CD4-positive, alpha-beta T cell treated with Interleukin-1 beta for 1 hour (primary cell): ENCODE measurements at places on chromosomes 5 and 9.

DNA sequence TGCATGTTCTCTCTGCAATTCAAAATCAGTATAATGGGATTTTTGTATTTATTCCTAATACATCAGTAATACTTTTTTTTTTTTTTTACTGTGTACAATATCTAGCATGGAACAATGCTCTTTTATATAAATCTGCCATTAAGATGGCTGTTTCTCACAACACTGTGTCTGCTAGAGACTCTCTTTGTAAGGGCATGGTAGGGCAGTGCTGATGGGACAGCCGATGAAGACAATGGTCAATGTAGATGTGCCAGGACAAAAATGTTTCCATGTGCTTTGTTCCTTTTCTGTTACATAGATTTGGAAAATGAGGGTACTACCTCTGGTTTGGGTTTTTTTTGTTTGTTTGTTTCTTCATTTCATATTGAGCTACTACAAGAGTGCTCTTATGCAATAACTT, 95.3 kb upstream of the ITGA2 start:
- DNase-seq = no peak

DNA sequence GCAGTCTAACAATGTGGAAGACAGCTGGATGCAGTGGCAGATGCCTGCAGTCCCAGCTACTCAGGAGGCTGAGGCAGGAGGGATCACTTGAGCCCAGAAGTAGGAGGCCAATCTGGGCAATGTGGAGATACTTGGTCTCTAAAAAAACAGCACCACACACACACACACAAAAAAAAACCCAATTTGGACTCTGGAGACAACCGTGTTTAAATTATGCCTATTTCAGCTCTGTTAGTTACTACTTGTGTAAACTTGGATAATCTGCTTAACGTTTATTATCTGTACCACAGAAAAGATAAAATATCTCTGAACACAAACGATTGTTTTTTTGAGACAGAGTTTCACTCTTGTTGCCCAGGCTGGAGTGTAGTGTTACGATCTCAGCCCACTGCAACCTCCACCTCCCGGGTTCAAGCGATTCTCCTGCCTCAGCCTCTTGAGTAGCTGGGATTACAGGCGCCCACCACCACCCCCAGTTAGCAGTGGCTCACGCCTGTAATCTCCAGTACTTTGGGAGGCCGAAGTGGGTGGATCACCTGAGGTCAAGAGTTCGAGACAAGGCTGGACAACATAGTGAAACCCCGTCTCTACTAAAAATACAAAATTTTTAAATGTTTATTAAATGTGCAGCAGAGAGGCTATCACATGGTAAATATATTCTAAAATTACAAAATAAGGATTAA, 17.7 kb downstream of the RAPGEF6 start:
- DNase-seq = no peak

DNA sequence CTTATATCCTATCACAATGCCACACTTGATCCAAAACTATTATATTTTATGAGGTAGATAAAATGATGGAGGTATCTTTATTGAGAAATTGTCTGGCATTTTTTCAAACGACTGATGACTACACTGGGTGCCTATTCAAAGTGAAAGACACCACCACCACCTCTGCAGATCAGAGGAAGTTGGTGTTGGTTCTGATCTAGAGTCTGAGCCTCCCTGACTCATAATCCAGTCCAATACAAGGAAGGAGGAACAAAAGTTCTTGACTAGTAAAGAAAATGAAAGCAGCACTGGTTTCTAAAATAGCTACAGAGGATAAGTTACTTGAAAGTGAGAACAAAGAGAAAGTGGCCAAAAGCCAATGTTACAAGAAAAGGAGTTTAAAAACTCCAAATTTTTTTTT, 139.9 kb downstream of the RFX3 start:
- no peak for DNase-seq

DNA sequence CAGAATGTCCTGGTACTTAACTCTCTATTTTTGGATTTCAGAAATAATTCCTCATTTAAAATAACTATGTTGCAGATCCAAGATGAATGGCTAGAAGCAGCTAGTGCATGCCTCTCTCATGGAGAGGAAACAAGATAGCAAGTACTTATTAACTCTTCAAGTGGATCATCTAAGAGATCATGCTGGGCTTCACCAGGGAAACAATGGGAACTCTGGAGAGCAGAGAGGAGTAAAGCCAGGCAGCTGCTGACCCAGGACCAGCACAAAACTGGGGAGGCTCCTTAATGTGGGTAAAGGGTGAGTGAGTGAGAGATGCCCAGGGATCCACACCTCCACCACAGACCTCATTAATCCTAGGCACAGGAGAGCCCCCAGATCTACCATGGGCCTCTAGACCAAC, 897.8 kb upstream of the ACO1 start:
- DNase-seq = no peak

DNA sequence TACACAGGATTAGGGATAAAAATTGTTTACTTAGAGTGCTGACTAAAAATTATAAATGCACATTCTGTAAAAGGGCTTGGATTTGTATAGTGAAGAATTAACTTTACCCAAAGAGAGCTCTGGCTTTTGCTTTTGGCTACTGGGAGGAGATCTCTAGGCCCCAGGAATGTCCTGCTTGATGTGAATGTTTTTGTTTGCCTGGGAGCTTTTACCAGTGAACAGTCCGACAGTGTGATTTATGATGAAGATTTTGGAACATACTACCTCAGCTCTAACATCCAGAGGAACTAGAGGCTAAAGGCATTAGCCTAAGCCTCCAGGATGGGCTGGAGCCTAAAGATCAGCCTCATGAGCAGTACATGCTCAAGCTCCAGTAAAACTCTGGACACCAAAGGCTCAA, 103.7 kb upstream of the RFX3 start:
- DNase-seq = no peak

- DNase-seq = no peak
Measured at GRCh38 chr5:122756264-122756911, 18.5 kb upstream of the SNX2 start.

DNA sequence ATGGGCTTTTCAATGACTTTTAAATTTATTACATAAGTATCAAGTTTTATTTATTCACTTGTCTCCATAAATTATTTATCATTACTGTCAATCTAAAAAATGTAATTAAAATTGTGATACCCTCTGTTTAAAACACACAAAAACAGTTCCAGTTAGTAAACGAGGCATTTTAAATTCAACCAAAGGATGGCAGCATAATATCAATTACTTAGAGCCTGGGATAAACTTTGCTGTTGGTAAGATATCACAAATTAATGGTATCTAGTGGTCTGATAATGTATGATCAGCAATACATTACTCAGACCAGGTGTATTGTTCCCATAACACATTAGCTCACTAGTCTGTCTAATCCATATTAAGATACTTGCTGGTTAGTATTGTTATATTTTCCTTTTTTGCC, 9.6 kb upstream of the IFNE start:
- no peak for DNase-seq

- DNase-seq = no peak
Measured at GRCh38 chr5:633501-633955, 21.4 kb downstream of the CEP72 start.

DNA sequence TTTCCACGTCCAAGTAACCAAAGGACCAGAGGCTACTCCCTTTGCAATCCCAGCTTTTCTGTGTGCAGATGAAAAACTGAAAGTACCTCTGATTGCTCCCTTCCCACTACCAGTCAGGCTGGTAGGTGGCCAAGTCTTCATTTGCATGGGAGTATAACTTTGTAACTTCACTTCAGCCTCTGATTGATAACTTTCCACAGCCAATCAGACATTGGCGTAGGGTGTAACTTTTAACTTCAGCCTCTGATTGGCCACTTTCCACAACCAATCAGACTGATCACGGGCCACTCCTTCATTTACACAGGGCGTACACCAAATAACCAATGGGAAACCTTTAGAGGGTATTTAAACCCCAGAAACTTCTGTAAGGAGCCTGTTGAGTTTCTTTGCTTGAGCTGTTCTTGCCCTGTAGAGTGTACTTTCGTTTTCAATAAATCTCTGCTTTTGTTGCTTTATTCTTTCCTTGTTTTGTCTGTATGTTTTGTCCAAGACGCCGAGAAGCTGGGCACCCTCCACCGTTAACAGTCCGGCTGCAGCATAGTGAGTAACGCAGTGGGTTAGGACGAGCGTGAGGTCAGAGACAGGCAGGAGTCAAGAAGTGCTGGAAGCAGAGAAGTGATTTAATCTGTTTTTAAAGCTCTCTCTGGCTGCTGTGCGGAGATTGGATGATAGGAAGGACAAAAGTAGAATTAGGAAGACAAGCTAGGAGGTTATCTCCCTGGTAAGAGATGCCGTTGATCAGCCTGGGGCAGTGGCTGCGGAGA, 3.5 kb upstream of the EXOSC2 start:
- no peak for DNase-seq

DNA sequence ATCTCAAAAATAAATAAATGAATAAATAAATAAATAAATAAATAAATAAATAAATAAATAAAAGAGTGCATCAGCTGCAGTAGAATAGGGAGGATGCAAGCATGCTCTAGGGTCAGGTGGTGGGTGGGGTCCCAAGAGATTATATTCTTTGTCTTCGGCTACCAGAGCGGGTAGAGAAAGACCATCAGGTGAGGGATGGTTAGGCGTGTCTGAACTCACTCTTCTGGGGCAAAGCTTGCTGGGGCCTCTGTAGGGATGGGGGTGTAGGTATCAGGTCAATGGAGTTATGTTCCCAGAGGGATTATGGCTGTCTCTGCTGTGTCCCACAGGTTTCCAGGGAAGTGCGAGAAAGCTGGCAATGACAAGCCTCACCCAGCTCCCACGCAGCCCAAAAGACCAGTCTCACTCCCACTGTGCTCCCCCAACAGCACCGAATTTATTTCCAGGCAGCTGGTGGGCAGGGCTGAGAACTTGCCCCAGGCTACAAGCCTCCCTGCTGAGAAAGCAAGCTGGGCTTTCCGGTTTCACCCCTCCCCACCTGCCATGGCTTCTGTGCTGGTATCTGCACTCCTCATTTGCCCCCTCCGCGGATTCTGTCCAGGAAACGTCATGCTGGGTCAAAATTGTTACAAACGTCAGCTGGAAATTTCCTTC, 180.8 kb downstream of the LURAP1L start:
- no peak for DNase-seq

- DNase-seq = peak; percentile 21
Measured at GRCh38 chr5:123371575-123372179, 51.5 kb downstream of the CEP120 start.

GRCh38 chr5:59360130-59360555, 533.4 kb downstream of the PDE4D start:
- DNase-seq = no peak

DNA sequence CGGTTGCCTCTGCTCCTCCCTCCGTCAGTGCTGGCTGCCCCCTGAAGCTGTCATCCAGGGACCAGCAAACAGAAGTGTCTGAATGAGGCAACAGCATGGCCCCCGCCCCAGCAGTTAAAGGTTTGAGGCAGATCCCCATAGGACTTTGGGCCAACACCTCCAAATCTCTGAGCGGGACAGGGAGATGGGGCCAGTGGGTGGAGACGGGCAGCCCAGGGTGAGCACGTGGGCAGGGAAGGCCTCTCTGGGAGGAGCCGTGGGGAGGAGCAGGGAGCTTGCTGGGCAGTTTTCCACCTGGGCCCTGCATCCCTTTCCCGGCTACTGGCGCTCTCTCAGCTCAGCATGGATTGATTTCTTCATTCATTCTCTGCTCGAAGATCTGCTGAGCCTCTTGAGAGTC, 39.1 kb upstream of the NOTCH1 start:
- no peak for DNase-seq

GRCh38 chr9:131578731-131579504, 33.6 kb downstream of the PRRT1B start:
- peak; percentile 51 for DNase-seq

DNA sequence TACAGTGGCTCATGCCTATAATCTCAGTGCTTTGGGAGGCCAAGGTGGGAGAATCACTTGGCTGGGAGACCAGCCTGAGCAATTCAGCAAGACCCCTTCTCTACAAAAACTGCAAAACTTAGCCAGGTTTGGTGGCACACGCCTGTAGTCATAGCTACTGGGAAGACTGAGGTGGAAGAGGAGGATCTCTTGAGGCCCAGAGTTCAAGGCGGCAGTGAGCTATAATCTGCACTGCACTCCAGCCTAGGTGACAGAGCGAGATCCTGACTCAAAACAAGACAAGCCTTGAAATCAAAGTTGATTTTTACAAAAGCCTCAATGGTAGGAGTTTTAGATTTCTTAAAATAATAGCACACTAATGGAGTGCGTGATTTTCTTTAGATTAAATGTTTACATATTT, 14.6 kb downstream of the UBE2D2 start:
- no peak for DNase-seq

- no peak for DNase-seq
Measured at GRCh38 chr9:19631181-19631580, 157.7 kb downstream of the SLC24A2 start.

DNA sequence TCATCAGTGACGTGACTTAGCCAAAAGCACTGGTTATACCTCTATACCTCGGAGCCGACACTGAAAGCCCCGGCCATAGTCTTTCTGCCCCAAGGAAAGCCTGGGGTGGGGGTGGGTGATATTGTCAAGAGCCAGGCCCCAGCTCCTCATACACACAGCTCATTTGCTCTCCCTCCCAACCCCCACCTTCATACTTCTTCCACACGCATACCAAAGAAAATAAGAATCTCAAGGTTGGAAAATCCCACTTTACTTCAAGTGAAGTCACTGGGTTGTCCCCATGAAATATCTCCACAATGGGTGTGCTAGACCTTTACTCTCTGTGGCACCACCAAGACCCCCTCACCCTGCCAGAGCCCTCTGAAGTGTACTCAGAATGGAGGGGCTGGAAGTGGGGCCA, 27.1 kb upstream of the MGAT1 start:
- no peak for DNase-seq

- no peak for DNase-seq
Measured at GRCh38 chr9:123361086-123361730, 5.2 kb downstream of the CRB2 start.

DNA sequence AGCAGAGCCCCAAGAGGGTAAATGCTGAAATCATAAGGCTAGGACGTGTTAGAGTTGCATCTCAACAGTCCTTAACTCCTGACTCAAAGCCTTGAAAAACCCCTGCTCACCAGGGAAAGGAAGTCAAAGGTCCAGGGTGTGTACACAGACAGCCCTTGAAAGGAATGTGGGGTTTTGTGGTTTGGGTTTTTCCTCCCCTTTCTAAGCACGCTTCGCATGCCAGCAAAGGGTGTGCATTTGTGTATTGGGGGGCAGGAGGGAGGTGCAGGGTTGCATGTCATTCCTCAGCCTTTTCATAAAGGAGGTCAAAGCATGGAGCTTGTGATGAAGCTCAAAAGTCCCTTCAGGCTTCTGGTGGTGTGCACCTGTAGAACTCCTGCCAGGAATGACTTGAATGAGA, 17.3 kb upstream of the XPA start:
- no peak for DNase-seq

GRCh38 chr9:132008855-132009812, 70.5 kb downstream of the MED27 start:
- DNase-seq = no peak

DNA sequence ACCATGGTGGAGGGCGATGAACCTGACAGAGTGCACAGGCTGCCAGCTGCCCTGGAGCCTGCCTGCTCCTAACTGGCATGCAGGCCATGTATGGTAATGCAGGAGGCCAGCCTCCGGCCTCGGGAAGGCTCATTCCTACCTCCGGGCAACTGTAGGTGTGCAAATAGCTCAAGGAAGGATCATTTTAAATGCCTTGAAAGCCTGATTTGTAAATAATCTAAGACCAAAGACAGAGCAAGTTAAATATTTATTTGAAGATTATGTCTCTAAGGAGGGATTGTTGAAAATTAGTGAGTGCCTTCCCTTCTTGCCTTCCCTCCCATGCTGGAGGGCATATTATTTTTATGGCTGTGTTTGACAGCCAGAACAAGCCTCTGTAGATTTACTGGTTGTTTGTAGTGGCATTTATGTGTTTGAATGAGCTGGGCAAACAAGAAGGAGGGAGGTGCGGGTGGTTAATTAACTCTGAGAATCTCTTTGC, 285.7 kb upstream of the TUT7 start:
- DNase-seq = no peak

GRCh38 chr9:120937127-120937526, 10.5 kb upstream of the TRAF1 start:
- DNase-seq = no peak
